Retina (tissue), 1 donor: ENCODE measurements at places on chromosomes 7 and 10.

DNA sequence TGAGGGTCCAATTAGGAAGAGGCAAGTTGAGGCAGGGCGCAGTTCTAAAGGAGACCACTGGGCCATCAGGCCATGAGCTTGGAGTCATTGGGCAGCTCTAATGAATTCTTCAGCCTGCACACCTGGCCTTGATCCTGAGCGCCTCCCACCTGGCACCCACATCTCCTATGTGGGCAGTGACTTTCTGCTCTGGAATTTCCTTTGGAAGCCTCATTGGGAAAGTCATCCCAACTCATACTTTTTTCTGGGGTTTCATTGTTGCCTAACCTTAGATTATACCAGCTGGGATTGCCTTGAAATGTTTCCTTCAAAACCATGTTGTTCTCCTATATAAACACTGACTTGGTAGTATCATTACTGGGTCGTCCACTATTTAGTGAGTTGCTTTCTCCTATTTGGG is 54.1 kb downstream of the PLPP4 start:
- no peak for DNase-seq

DNA sequence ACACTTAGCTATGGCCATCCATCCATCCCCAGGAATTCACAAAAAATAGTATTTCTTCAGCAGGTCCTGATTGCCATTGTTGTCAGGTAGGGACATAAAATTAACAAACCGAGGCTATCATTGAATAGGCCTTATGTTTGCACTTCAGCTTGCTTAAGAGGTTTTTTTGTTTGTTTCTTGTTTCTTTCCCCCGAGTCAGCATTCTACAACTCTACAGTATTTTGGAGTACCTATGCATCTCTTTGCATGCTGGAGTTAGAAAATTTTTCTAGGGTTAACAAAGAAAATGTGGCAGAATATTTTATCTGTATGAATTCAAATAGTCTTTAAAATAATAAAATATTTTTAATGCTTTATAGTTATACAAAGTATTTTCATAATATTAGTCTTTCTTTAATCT is 26.3 kb downstream of the CHRM2 start:
- DNase-seq, result no peak

DNA sequence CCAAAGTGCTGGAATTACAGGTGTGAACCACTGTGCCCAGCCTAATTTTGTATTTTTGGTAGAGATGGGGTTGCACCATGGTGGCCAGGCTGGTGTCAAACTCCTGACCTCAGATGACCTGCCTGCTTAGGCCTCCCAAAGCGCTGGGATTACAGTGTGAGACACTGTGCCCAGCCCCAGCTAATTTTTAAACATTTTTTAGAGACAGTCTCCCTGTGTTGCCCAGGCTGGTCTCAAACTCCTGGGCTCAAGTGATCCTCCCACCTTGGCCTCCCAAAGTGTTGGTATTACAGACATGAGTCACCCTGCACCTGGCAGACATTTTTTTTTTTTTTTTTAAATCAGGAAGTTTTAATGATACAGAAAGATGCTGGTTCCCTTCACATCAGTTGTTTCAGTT is 15.5 kb downstream of the DENND10 start:
- DNase-seq, result no peak

DNA sequence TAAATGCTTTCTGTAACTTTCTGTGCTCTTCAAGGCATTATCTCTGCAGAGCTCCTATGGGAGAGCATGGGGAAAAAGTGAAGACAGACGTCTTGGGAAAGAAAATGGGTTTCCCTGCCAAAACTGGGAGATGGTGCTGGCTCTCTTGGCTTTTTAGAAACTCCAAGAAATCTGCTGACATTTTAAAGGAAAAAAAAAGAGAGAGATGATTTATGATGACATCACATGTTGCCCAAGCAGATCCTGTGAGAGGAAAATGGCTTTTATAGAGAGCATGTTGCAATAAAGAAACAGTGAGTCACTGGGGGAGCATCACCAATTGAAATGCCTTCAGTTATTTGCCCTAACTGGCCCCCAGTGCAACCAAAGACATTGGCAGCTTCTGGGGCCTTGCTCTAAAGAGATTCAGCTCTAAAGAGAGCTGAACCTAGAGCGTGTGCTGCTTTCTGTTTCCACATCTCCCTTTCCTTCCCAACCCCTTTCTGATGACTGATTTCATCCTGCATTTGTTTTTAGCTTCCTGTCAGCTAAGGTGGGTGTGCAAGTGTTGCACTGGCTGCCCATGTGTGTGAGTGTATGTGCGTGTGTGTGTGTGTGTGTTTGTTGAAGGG is 37.7 kb downstream of the LRMDA start:
- DNase-seq, result no peak

GRCh38 chr10:63409465-63410027 is 56.2 kb downstream of the JMJD1C start:
- no peak for DNase-seq

DNA sequence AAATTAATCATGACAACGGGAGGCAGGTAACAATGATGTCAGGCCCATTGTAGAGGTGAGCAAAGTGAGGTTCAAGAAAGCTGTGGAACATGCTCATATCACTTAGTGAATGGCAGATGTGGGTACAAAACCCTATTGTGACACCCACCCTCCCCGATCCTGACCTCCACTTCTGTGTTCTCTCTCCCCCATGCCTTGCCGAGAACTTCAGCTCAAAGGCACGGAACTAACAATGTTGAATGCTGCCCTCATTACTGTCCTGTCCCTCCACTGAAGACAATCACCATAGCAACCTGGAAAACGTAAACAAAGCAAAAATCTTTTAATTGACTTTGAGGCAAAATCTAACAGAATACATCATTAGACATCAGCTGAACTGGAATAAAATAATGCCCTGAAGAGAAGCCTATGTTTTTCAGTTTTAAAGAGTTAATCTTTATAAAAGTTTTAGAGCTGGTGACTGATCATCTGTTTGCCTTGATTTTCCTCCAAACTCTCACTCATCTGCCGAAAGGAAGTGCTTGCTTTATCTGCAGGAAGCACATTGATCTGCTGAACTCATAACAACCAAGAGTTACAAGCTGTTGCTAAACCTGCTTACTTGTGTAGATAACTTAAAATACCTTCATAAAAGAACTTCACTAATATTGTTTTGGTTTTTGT is 133.6 kb downstream of the CUBN start:
- peak; percentile 73 for DNase-seq

DNA sequence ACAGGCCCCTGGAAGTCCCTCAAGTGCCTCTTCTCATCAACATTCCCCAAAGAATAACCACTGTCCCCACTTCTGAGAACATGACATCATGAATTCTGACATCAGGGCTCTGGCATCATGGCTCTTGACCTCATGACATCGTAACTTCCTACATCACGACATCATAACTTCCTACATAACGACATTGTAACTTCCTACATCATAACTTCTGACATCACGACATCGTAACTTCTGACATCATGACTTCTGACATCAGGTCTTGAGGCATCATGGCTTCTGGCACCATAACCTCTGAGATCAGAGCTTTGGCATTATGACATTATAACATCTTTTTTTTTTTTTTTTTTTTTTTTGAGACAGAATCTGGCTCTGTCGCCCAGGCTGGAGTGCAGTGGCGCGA is 66.7 kb upstream of the FAM20C start:
- DNase-seq, result no peak

DNA sequence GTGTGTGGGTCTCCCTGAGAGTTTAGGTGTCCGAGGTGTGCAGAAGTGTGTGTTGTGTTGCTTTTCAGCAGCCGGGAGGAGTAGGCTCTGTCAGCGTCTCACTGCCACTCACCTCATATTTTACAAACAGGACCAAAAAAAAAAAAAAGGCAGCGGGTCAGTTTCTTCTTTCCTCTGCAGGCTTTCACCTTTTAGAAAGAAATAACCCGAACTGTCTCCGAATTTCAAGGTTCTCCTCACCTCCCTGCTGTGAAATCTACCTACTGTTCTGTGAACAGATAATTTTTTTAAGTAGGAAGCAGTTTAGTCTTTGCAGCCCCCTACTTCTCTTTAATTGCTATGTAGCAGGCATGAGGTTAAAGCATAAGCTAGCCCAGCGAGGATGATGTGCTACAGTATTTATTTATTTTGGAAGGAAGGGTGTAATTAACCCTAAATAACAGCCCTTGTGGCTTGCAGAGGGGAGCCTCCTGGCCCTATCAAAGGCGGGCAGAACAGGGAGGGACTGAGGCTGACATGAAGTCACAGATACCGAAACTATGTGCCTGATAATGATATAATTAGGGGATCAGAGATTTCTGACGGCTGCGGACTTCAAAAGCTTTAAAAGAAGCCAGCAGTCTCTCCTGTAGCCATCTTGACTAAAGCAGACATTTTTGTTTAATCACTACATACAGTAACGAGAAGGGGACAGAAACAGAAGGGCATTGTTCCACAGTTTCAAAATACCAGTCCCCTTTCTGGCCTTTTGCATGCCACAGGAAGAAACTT is 1.6 kb downstream of the BAMBI start:
- DNase-seq, result peak; percentile 57

DNA sequence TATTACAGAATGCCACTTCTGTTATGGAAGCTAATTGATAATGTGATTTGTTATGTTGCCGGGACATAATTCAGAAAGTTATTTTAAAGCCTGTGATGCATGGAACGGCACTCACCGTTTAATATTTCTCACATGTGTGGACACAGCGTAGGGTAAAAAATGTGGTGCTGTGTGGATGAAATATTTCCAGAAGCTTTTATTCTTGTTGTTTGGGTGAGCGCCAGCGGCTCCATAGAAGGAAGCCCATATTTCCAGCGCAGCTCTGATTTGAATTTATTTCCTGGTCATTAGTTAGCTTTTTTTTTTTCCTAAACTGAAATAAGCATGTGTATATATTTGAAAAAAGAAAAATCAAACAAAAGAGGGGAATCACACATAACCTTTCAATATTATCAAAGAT is 20.2 kb upstream of the NKX6-2 start:
- DNase-seq, result no peak

DNA sequence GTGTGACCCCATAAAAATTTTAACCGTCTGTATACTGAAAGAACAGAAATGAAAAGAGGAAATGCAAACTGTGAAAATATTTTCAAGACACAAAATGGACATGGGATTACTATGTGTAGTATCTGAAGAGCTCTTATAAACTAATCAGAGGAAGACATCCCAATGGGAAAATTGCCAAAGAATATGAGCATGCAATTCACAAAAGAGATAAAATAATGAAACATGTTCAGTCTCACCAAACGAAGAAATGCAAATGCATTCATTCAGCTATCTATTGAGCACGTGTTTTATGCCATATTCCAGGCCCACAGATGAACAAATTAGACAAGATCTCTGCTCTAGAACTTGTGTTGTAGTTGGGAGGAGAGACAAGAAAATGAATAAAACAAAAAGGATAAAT is 63.2 kb downstream of the NHLRC2 start:
- no peak for DNase-seq

GRCh38 chr7:6375348-6376101 is 72.2 kb downstream of the DAGLB start:
- DNase-seq, result peak; percentile 29

GRCh38 chr7:151871904-151872303 is 5.0 kb downstream of the PRKAG2 start:
- DNase-seq, result no peak

DNA sequence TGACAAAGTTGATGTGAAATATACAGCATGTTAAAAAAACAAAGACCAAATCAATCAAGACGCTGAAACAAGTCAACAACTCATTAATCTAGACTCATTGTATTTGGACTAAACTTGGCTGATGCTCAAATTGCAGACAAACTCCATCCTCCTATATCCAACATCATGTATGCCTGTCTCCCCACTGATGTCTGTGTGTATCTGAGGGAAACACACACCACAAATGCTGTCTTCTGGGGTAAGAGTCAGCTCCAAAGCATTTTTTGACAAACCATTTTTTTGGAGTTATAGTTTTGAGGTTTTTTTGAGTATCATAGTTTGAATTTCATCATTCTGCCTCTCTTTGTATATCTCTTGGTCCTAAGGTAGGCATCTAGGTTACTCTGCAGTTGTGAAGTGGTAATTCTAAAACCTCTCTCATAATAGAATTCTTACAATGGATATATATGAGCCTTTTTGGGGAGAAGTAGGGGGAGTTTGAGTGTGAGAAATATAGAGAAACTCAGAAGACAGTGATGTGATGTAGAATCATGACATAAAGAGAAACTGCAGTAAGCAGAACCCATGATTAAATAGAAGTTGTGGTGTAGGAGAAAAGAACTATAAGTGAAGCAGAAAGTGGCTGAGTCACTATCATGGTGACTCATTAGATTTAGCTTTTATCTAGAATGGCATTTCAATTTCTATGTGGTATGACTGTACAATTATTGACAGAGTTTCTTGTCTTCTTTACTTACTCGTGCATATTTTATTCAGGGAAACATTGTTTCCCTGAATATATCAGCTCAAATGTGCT is 1531.1 kb upstream of the LRRTM3 start:
- DNase-seq, result no peak

- DNase-seq, result no peak
Measured at GRCh38 chr7:372932-373791, 83.2 kb downstream of the FOXL3 start.

- DNase-seq, result no peak
Measured at GRCh38 chr10:70271996-70272924, 11.5 kb downstream of the NPFFR1 start.
